ENCODE measurements at places on chromosomes 6 and 20. TPM values are rescaled to one million over a fixed set of nuclear protein-coding genes. Genes with fewer than 3 reads are reported as not detected.

VGLL2 gene
- not detected for total RNA-seq

JPH2 gene
- 314 TPM for total RNA-seq

RAET1L gene
- not detected for total RNA-seq

HLA-C gene
- 293 TPM for total RNA-seq

- H3K36me3 ChIP-seq: no peaks in the 10 kb centered on the region
- H3K4me3 ChIP-seq: no peak overlapping the region
- H3K4me1 ChIP-seq: no peaks in the 10 kb centered on the region
- H3K27ac ChIP-seq: no peak overlapping the region
- no peaks in the 10 kb centered on the region for H3K27me3 ChIP-seq
- DNase-seq: no peak
Observed at GRCh38 chr6:86782328-86782727, 155.0 kb upstream of the HTR1E start.

DNA sequence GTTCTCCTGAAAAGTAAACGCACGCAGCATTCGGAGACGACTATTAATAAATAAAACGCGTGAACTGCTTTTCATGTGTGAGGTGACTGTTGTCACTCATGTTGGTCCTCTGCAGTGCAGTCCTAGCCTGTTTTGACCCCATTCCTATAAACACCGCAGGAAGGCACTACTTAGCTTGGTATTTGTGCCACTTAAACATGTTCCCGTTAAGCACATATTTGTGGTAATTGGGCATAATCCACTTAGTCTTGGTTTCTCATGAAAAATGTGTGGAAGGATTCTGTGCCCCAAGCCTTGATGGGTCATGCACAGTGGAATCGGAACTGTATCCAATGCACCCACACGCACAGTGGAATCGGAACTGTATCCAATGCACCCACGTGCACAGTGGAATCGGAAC is 313.9 kb downstream of the THBS2 start:
- no peaks in the 10 kb centered on the region for H3K36me3 ChIP-seq
- peak; percentile 77 for DNase-seq
- no peak overlapping the region for H3K27ac ChIP-seq
- no peaks in the 10 kb centered on the region for H3K27me3 ChIP-seq

- no peaks in the 10 kb centered on the region for H3K4me1 ChIP-seq
- no peaks in the 10 kb centered on the region for H3K36me3 ChIP-seq
- no peaks in the 10 kb centered on the region for H3K27me3 ChIP-seq
- H3K4me3 ChIP-seq: no peak overlapping the region
- no peak for DNase-seq
Observed at GRCh38 chr6:89172131-89172530, 26.3 kb downstream of the PM20D2 start.

GRCh38 chr6:104483225-104483834 is 376.4 kb downstream of the HACE1 start:
- H3K4me1 ChIP-seq: no peaks in the 10 kb centered on the region
- H3K4me3 ChIP-seq: no peak overlapping the region
- no peak for DNase-seq

GRCh38 chr20:44400671-44400969 is 45.1 kb downstream of the HNF4A start:
- H3K4me1 ChIP-seq: no peaks in the 10 kb centered on the region
- H3K4me3 ChIP-seq: no peak overlapping the region
- H3K36me3 ChIP-seq: no peaks in the 10 kb centered on the region
- no peak overlapping the region for H3K27ac ChIP-seq
- no peaks in the 10 kb centered on the region for H3K27me3 ChIP-seq

DNA sequence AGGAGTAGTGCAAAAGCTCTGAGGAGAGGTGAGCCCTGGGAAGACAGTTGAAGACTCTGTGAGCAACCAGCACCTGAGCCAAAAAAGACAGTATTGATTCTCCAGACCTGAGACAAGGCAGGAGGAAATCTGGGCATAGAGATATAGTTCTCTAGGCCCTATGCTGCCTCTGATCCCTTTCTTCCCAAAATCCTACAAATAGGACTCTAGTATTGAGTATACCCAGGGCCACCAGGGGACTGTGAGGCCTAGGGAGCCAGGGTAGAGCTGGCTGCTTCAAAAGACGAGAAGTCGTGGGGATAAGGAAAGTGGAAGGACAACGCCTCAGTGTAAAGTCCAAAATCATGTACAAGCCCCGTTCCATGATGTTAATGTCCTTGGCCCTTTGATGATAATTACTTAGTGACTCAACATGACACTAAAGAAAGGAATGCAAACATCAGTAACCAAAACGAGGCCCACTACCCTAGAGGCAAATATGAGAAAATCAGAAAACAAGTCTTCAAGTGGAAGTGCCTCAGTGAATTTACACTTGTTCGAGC is 197.3 kb upstream of the PROKR2 start:
- H3K4me3 ChIP-seq: no peak overlapping the region
- H3K4me1 ChIP-seq: no peaks in the 10 kb centered on the region
- no peaks in the 10 kb centered on the region for H3K27me3 ChIP-seq
- no peak overlapping the region for H3K27ac ChIP-seq

DNA sequence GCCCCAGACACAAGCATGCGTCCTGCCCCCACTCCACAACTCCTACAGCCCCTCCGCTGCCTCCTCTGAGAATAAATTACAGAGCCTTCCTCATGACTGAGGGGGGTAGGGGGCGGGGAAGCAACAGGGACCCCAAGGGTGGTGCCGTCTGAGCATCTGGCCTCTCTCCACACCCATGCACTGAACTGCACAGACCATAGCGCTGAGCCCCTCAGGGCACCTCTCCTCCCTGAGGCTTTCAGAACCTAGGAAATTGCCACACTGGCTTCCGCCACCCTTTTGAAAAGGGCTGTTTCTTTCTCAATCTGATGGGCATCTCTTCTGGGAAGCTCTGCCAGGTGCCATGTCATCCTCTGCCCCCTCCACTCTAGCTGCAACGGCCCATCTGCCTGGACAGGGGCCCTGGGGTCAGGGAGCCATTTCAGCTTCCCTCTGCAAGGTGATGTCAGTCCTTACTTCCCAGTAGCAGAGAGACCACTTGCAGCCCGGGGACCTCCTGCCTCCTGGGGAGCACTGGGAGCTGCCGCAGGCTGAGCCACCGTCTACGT is 2.5 kb downstream of the CST7 start:
- H3K27ac ChIP-seq: no peak overlapping the region
- H3K4me1 ChIP-seq: no peaks in the 10 kb centered on the region
- no peak for DNase-seq
- no peaks in the 10 kb centered on the region for H3K27me3 ChIP-seq
- no peak overlapping the region for H3K4me3 ChIP-seq
- H3K36me3 ChIP-seq: no peaks in the 10 kb centered on the region

DNA sequence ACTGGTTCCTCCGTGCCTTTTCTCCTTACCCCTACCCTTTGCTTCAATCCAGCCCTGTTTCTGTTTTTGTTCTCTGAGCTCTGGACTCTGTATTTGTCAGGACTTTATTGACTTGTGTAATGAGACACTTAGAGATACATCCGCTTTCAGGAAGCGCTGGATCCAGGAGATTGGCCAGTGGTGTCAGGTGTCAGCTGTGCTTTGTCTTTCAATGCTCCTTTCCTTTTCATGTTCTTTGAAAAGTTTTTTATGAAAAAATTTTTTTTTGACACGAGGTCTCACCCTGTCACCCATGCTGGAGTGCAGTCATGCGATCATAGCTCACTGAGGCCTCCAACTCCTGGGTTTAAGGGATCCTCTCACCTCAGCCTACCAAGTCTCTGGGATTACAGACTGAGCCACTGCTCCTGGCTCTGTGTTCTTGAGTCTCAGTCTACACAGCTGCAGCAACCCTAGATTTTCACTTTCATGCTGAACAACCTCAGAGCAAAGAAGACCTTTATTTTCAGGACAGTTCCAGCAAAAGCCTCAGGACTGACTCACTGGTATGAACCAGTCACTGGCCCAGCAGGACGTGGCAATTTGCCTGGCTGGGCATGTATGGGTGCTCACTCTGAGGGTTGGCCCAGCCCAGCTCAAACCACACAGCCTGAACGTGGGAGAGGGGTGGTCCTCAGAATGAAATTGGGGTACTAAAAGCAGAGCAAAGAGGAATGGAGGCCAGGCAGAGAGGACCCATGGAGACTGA is 108.5 kb downstream of the DHX35 start:
- H3K36me3 ChIP-seq: no peaks in the 10 kb centered on the region
- DNase-seq: no peak
- no peak overlapping the region for H3K4me3 ChIP-seq
- no peaks in the 10 kb centered on the region for H3K4me1 ChIP-seq
- H3K27me3 ChIP-seq: no peaks in the 10 kb centered on the region

GRCh38 chr20:45971425-45971674 is 653 bp downstream of the ZNF335 start:
- peak overlapping the region; percentile 98 for H3K27ac ChIP-seq
- no peaks in the 10 kb centered on the region for H3K27me3 ChIP-seq
- peak overlapping the region; percentile 94 for H3K4me3 ChIP-seq
- DNase-seq: no peak

GRCh38 chr20:49513517-49513916 is 31.0 kb upstream of the KCNB1 start:
- H3K4me1 ChIP-seq: peaks cover 34% of the 10 kb centered on the region
- H3K27ac ChIP-seq: peak overlapping the region; percentile 0

DNA sequence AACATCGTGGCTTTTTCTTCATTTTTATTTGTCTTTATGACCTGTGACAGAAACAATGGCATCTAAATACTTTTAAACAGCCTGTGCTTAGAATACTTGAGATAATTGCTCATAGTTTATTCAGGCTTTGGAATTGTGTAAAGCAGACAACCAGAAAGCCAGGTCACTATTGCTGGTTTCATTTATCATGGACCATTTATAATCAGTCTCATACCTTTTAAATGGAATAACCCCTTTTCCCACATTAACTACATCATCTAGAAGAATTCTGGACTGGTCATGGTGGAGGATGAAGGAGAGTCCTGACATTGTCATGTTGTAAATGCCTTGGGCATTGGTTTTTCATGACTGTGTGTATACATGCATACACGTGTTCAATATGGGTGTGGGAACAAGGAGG is 661.5 kb downstream of the EPM2A start:
- no peaks in the 10 kb centered on the region for H3K4me1 ChIP-seq
- H3K27me3 ChIP-seq: no peaks in the 10 kb centered on the region
- no peaks in the 10 kb centered on the region for H3K36me3 ChIP-seq
- no peak overlapping the region for H3K27ac ChIP-seq
- H3K4me3 ChIP-seq: no peak overlapping the region

GRCh38 chr6:65988006-65988405 is 281.0 kb upstream of the EYS start:
- no peak overlapping the region for H3K4me3 ChIP-seq
- H3K27ac ChIP-seq: no peak overlapping the region
- no peak for DNase-seq
- H3K36me3 ChIP-seq: no peaks in the 10 kb centered on the region
- no peaks in the 10 kb centered on the region for H3K27me3 ChIP-seq

DNA sequence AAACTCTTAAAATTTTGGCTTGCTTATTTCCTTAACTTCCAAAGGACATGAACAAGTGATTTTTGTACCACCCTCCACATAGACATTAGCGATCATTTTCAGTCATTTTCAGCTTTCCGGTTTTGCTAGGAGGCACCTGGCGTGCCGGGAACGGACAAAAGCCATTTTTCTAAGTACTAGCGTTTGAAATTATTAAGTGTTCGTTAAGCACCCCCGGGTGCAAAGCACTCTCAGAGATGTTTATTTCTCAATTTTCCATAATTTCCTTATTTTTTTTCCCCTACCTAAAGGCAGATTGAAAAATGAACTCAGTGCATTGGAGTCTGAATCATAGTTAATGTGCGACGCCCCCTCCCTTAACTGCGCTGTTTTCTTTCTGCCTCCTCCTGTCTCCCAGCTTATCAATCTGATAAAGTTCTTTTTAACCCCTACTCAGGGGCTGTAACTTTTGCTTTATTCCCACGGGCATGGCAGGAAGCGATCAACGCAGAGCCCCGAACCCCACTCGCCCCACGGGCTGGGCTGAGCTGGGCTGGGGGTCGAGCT is 58.2 kb downstream of the ZNF831 start:
- peak overlapping the region; percentile 56 for H3K4me3 ChIP-seq
- no peaks in the 10 kb centered on the region for H3K36me3 ChIP-seq
- peak overlapping the region; percentile 48 for H3K27ac ChIP-seq
- H3K27me3 ChIP-seq: no peaks in the 10 kb centered on the region
- H3K4me1 ChIP-seq: peaks cover 25% of the 10 kb centered on the region

DNA sequence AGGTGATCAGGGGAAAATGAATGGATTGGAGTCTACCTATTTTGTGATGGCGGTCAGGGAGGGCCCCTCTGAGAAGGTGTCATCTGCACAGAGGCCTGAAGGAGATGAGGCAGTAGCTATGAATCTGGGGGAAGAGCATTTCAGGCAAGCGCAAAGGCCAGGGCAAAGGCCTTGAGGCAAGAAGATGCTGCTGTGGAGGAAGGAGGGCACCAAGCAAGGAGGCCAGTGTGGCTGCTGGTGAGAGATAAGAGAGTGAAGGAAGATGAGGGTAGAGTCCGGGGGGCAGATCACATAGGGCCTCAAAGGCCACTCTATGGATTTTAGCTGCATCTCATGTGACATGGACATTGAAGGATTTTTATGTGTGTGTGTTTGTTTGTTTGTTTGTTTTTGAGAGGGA is 20.6 kb upstream of the CSNK2A1 start:
- no peaks in the 10 kb centered on the region for H3K4me1 ChIP-seq
- no peaks in the 10 kb centered on the region for H3K36me3 ChIP-seq
- H3K27me3 ChIP-seq: peaks cover 78% of the 10 kb centered on the region
- no peak overlapping the region for H3K27ac ChIP-seq

DNA sequence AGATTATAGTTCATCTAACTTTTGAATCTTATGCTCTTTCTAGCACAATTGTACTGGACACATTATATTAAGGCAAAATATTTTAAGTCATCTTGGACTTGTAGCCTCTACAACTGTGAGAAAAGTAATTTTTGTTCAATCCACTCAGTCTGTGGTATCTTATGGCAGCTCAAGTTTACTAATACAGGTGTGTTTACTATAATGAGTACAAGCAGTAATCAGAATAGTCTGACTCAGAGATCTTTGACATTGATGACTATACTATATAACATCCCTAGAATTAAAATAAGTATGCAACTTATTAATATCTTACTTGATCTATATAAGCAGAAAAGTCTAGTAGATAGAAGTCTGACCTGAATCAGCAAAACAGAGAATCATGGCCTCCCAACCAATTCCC is 40.7 kb upstream of the PRSS16 start:
- H3K27me3 ChIP-seq: no peaks in the 10 kb centered on the region
- H3K36me3 ChIP-seq: no peaks in the 10 kb centered on the region
- DNase-seq: no peak
- peaks cover 9% of the 10 kb centered on the region for H3K4me1 ChIP-seq
- no peak overlapping the region for H3K27ac ChIP-seq

DNA sequence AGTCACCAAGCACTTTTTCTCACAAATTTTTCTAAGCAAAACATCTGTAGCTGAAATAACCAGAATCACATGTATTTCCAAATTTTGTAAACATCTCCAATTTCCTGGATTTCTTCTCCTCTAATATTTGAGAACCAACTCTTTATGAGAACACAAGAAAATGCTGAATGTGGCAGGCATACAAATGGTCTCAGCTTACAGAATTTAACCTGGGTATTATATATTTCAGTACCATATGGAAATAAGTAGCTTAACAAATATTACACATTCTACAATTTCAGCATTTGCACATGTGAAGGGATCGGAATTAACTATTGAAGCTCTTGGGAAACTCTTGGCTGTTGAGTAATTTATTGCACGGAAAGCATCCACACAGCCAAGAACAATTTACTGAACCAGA is 92.5 kb downstream of the TBXT start:
- H3K4me1 ChIP-seq: no peaks in the 10 kb centered on the region
- H3K4me3 ChIP-seq: no peak overlapping the region

Data from esophagus muscularis mucosa (tissue), 4 donors.